ENCODE measurements at places on chromosomes 12 and 14.

- no peak for DNase-seq
Observed at GRCh38 chr14:101939646-101940170, 24.7 kb upstream of the DYNC1H1 start.

DNA sequence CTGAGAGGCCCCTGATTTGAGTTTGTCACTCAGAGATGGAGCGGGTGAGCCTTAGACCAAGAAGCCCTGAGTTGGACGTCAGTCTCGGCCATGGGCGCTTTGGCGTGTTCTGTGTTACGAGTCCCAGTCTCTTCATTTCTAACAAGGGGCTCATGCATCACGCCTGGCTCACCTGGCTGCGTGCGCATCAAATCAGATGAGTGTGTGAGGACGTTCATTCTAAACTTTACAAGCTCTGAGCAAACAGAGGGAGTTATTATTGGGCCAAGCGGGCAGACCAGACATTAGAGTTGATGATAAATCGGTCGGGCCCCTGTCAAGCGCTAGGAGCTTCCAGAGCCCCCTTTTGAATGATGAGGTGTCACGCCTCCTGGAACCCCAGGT lies 117.2 kb downstream of the CALM1 start:
- no peak for DNase-seq

- no peak for DNase-seq
Observed at GRCh38 chr12:41424651-41425050, 236.5 kb downstream of the PDZRN4 start.

DNA sequence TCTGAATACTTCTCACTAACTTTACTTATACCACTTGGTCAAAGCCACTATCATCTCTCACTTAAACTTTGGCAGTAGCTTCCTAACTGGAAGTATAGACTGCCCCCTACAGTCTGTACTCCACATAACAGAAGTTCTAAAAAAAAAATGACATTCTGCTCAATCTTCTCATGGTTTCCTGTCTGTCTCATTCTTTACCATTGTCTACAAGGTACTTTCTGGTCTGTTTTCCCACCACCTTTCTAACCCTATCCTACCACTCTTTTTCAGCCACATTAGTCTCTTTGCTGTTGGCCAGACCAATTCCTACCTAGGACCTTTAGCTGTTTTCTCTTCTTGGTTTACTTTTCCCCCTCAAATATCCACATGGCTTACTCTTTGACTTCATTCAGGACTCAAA lies 14.7 kb downstream of the CPSF6 start:
- DNase-seq = no peak

DNA sequence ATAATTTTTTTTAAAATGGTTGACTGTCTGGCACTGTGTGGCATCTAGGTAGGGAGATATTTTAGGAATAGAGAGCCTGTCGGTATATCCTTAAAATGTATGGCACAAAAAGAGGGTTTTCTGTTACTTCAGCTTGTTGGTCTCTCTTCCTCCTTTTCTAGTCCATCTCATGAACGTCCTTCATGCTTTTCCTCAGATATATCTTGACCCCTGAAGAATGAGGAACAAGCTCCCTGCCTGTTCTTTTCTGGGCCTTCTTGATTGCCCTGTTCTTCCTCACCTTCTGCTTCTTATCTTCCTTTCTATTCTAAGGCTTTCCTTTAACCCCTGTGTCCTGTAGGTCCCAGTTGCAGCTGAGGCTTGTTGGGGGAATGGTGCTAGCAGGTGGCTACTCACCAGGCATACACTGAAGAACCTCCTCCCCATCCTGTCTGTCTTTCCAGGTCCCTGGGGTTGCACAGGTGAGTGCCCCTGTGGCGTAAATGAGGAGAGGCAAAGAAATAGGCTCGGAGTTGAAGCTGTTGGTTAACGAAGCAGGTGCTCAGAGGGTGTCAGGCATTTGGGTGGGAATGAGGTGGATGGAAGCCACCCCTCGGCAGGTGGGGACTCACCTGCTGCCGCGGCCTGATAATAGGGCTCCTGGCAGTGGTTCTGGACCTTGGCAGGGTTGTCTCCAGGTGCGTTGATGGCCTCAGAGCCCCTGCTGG lies 7.2 kb upstream of the C1R start:
- DNase-seq = no peak

GRCh38 chr14:69261761-69262331 lies 1.9 kb downstream of the GALNT16 start:
- DNase-seq = no peak

GRCh38 chr14:34122081-34122480 lies 171.2 kb upstream of the EGLN3 start:
- DNase-seq = no peak

DNA sequence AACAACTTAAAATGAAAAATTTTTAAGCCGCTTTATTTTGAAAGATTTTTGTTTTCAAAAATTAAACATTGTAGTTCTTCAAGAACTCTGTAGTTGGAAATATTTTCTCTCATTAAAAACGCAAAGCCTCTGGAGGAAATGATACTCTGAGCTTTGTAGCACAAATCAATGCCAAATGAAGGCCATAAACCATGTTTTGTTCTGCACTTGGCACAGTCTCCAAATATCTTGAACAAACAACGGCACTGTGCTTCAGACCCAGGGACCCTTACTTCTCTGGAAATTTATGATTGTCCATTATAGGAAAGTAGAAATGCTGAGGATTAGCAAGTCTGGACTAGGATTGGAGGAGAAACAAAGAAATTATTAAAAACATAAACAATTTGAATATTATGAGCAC lies 160.8 kb upstream of the BMP4 start:
- no peak for DNase-seq

DNA sequence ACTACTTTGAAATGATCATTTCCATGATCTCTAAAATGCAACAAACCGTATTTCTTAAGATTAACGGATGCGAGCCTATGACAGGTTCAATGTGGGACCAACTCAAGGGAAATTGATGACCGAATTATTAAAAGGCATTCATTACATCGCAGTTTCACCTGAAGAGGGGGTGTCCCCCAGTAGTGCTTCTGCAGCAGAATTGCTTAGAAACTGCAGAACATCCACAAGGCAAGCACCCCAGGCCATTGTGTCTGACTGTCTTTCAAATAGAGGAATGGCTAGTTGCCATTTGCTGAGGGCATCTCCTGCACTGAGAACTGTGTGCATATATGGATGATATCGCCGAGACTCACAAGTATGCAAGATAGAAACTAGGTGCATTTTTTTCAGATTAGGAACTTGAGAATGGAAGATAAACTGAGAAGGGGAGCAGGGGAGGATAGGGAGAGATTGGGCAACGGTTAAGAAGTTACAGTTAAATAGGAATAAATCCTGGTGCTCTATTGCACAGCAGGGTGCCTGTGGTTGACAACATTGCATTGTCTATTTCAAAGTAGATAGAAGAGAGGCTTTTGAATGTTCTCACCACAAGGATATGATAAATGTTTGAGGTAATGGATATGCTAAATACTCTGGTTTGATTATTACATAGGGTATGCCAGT lies 234.3 kb upstream of the PLEKHG7 start:
- DNase-seq = no peak

- no peak for DNase-seq
Observed at GRCh38 chr12:60947533-60947932, 1312.7 kb upstream of the USP15 start.

DNA sequence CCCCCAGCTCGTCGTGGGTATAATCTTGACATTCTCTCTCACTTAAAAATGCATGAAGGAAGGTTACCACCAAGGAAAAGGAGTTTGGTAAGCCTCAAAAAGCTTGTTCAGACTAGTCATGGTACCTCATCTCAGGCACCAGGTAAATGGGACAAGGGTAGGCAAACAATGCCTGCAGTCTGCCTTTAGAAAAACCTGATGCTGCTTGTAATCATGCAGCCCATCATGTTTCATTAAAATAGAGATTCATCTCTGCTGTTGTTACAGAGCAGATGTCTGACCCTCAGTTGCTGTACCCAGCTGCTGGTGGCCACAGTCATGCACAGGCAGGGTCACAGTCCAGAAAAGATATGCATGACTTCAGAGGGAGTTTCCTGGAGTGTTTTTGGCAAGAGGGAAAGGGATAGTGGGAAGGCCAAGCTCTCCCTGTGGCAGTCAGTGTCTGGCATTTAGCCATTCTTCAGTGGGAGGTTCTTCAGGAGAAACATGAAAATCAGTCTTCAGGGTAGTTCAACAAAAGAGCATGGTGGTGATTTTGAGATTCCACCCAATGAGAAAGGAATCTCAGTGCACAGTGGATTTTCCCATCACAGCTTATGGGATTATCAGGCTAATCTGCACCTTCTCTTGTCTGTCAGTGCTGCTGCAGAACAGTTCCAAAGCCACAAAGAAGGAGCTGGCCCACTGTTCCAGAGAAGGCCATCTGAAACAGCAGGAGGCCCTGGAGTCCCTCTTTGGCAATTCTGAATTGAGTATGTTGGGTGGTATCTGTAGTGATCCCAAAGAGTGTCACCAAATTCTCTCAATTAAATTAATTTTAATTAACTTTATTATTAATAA lies 202.7 kb upstream of the FRMD6 start:
- no peak for DNase-seq

DNA sequence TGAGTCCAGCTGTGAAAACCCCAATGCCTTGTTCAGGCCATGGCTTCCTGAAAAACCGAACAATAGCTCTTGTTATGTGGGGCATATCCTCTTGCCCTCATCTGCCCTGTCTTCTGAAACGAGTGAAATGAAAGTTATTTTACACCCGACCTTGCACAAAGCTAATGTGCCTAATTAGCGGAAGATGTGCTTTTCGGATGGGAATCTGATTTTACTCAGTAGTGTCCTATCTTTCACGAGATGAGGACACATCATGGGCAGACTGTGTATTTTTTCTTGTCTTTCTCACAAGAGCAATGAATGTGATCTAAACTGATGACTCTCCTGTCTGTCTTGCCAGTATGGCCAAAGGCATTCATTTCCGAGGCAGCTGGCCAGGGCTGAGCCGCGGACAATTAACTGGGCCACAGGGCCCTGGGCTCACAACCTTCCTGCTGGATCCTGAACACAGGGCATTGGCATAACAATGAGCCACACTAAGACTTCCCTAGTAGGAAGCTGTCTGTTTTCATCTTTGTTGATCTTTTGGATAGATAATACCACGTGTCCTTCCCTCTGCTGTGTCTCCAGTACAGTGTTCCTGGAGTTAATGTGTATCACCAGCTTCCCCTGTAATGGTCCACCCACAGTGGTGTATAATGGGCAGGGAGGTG lies 86.0 kb upstream of the HIF1A start:
- no peak for DNase-seq

DNA sequence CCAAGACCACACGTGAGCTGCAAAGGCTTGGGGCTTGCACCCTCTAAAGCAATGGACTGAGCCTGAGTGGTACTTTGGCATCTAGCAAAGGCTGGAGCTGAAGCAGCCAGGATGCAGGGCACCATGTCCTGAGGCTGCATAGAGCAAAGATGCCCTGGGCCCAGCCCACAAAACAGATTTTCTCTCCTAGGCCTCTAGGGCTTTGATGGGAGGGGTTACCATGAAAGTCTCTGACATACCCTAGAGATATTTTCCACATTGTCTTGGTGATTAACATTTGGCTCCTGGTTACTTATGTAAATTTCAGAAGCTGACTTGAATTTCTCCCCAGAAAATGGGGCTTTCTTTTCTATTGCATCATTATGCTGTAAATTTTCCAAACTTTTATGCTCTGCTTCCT lies 438.3 kb downstream of the SLC16A7 start:
- DNase-seq = no peak

DNA sequence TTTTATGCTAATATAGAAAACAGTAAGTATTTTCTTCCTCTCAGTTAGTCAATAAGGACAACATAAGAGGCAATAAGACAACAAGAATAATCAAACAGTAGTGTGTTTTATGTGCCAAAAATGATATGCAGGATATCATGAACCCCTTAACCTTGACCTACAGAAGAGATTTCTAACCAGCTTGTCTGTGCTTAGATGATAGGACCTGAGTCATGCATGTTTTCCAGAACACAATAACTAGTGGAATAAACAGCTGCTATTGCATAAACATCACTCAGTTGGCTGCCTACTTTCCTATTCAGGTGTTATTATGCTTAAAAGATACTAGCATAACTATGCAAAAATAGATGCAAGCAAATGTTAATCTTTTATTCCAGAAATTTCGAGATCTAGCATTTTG lies 282.5 kb downstream of the PRKD1 start:
- DNase-seq = no peak

- DNase-seq = no peak
Observed at GRCh38 chr12:107352347-107353081, 259.2 kb upstream of the CRY1 start.

GRCh38 chr14:79415726-79416125 lies 795.6 kb downstream of the DIO2 start:
- no peak for DNase-seq

DNA sequence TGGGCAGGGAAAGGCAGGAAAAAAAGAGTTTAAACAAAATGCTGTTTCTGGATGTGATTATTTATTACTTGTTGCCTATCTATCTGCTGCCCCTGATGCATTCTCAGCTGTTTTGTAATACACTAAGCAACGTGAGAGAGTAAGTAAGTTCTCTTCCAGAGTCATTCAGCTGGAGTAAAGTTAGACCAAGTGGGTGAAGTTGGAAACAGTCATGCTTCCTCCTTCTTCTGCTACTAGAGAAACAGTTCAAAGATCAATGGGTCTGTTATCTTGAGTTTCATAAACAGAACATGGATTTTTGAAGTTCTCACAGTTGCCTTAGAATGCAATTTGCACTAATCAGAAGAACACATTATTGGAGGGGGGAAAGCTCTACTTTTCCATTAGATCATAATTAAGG lies 279.3 kb downstream of the EGLN3 start:
- no peak for DNase-seq

GRCh38 chr12:55724226-55724939 lies 4.2 kb downstream of the RDH5 start:
- DNase-seq = no peak

DNA sequence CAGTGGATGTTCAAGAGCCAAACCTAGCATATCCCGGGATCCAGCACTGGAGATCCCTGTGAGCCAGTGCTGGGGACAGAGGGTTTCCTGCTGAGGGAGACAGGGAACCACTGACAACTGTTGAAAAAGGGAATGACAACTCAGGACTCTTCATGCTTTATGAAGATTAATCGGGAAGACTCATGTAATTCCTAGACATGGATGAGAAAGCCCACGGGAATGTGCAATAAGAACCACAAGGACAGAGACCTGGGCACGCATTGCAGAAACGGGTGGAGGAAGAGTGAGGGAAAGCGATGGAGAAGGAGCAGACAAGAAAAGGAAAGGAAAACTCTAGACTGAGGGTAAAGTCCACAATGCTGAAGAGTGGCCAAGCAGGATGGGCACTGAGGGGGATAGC lies 296.0 kb downstream of the PCNX1 start:
- DNase-seq = no peak

DNA sequence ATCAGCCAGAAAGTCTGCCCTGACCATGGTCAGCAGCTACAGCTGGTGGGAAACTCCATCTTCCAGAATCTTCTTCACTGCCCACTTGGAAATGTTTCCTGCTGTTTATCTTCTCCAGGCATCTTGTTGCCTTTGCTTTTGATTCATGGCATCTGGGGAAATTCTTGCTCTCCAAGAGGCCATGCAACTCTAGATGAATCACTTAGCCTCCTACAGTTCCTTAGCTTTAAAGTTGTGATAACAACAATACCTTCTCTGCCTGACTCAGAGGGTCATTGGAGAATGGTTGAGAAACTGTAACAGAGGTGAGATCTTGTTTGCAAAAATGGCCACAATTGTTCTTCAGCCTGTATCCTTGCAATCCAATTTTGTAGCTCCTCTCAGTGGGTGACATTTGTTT lies 121.0 kb upstream of the VRK1 start:
- no peak for DNase-seq

Data from activated CD4-positive, alpha-beta T cell treated with anti-CD3 and anti-CD28 coated beads, Interleukin-2, amount 50 U/mL, for 24 hours (primary cell).